Inflammatory macrophage treated with lipopolysaccharide for 4 hours (primary cell): ENCODE measurements at places on chromosomes 12 and 14.

- peak; percentile 8 for DNase-seq
Measured at GRCh38 chr14:48398675-48399282, 723.4 kb upstream of the MDGA2 start.

DNA sequence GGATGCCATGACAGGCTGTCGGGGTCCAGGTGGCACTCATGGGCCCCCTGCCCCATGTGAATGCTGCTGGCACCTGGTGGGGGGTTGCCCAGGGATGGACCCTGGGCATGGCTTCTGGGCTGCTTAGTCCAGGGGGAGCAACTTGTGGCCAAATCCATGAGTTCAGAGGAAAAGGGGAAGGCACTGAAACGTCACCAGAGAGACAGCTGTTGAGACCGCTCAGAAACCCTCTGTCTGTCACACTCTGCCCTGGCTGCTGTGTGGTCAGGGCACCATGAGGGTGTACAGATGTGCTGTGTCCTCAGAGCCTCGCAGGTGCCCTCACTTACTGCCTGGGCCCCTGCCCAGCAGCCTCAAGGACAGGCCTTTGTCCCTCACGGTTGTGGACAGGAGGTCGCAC lies 9.4 kb downstream of the CLBA1 start:
- DNase-seq = no peak

DNA sequence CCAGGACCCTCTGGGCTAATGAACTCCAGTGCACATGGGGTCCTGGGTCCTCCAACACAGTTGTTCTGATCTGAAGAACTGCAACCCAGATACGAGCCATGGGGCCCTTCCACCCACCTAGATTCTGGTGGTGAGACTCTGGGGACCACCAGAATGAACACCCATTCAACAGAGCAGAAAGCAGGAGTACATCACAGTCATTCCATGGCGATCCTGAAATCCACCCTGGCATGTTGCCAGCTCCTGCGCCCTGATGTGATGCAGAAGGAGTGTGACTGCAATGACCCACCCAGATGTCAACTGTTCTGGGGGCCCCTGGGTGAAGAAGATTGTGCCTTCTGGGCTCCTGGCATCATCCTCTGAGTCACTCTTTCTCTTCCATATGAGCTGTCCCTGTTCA lies 211.6 kb downstream of the KIF26A start:
- DNase-seq = no peak

GRCh38 chr14:59154373-59154772 lies 34.1 kb upstream of the DAAM1 start:
- DNase-seq = no peak

- DNase-seq = no peak
Measured at GRCh38 chr14:93089521-93090269, 26.0 kb downstream of the ITPK1 start.

DNA sequence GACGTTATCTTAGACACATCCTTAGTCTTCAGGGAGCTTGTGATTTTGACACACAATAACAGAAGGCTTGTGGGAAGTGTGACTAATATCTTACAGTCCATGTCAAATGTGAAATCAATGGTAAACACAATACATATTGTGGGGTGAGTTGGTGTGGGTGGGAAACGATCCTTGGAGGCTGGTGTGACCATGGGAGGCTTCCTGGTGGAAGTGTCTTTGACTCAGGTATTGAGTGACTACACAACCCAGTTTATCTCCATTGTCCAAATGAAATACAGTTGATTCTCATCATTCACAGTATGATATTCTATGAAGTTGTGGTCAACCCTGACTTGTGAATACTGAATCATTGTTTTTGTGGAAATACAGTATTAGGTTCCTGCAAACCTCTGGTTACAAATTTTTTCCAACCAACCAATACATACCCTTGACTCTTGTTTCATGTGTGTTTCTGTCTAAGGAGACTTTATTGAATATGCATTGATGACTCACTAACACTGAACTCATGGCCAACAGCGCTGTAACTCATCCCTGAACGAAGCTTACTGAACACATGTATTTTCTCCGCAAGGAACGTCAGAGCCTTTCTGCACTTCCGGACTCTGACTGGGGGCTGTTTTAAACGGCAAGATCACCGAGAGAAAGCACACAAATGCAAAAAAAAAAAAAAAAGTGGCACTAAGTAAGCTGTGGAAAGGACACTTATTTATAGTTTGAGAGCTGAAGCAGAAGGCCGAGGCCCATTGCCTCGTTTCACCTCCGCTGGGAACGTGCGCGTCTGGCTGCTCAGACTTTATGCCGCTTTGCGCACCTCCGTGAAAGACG lies 59.0 kb downstream of the CLMN start:
- peak; percentile 84 for DNase-seq

DNA sequence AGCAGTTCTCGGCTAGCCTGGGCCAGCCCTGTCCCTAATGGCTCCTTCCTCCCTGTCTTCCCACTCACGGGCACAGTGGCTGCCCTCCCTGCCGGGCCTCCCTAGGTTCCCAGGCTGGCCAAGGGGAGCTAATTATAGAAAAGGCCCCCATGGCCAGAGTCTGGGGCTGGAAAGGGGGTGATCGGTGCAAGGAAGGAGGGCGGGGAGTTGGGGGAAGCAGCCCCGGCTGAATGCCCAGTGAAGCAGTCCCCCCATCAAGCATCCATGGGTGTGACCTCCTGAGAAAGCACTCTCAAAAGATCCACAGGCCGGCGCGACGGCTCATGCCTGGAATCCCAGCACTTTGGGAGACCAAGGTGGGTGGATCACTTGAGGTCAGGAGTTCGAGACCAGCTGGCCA lies 54.9 kb downstream of the TESC start:
- DNase-seq = no peak

DNA sequence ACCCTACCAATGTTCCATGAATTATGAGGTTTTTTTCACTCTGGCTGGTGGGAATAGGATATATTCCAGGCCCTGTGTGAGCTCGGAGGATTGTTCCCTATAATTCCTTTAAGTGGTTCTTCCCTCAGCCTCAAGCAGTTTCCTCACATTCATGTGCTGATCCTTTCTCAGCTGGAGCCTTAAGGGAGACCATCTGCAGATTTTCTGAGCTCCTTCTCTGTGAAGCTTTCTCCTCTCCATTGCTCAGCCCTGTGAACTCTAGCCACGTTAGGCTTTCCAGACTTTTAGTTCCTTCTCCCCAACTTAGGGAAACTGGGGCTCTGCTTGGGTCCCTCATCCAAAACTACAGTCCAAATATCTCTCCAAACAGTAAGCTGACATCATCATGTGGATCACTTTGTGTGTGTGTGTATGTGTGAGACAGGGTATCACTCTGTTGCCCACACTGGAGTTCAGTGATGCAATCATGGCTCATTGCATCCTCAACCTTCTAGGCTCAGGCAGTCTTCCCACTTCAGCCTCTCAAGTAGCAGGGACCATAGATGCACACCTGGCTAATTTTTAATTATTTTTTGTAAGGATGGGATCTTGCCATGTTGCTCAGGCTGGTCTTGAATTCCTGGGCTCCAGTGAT lies 219.5 kb upstream of the OTX2 start:
- no peak for DNase-seq

GRCh38 chr12:69170293-69170692 lies 69.1 kb upstream of the CPSF6 start:
- DNase-seq = no peak
